HAP-1 (cell line): ENCODE measurements at places on chromosomes 6 and 20.

- no peak for DNase-seq
Observed at GRCh38 chr6:37074053-37074827, 68.8 kb downstream of the FGD2 start.

DNA sequence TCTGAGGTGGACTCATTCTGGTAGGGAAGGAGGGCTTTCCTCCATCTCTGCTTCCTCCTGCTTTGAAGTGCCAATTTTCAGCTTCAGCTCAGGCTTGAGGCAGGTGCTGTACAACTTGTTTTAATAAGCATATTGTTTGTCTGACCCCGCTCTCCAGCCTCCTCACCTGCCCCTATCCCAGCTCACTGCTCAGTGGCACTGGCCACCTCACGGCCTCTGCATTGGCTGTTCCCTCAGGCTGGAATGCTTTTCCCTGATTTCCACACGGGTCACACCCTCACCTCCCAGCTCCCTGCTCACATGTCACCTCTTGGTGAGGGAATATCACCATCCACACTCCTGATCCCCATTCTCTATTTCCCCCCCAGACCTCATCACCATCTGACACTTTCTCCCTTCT lies 14.3 kb downstream of the AARS2 start:
- DNase-seq = no peak

DNA sequence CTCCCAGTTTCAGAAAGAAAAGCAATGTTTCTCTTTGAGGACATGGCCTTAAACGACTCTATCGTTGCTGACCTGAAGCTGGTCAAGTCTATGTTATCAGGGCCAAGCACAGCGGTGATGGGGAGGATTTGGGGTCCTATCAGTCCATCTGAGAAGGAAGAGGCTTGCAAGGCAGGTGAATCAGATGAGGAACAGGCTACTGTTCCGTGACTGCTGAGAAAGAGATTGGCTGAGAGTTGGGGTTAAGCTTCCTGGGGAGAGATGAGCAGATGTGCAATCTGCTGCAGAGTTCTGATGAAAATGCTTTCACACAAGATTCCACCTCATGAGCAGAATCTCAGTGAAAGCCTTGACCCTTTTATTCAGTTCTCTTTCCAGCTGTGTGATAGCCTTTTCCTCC lies 168.3 kb upstream of the STMND1 start:
- no peak for DNase-seq

DNA sequence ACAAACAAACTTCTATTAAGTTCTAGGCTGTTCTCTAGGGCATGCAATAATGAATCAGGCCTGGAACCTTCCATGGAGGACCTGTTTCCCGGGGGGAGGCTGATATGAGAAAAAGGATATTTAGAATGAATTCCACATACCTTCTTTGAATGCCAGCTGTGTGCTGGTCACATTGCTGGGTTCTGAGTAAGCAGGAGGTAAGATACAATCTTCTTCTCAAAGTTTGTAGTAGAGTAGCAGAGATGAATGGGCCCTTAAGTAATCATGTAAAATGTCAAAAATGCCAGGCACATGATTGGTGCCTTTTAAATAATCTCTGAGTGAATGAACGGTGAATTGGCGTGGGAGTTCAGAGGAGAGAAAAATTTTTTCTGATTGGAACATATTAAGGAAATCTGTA lies 47.4 kb downstream of the TGM2 start:
- no peak for DNase-seq

GRCh38 chr6:38510205-38510604 lies 129.5 kb downstream of the BTBD9 start:
- no peak for DNase-seq
